ENCODE measurements at places on chromosomes 6 and 20.
A peak's percentile ranks its signal among the peaks of the same experiment; 100 is the strongest.

DNA sequence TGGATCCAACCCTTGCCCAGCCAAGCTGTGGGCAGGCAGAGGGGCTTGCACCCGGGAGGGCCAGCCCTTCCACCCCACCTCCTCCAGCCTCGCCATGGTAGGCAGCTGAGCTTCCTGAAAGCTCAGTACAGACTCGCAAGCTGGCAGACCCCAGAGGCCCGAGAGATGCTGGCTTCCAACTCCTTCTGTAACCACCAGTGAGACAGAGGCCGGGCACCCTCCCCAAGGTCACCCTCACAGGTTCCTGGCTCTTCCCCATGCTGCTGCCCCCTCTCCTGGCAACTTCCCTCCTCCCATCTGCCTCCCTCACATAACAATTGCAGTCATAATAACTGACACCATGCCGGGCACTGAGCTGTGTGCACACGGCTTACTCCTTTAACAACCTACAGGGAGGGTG lies 26.2 kb upstream of the NOL4L start:
- peak; percentile 31 for DNase-seq

GRCh38 chr6:23244300-23244699 lies 674.9 kb downstream of the HDGFL1 start:
- DNase-seq, result no peak

GRCh38 chr6:31352310-31352682 lies 4.7 kb downstream of the HLA-B start:
- no peak for DNase-seq

- DNase-seq, result peak; percentile 64
Observed at GRCh38 chr20:62365814-62366369, 1.2 kb downstream of the LAMA5 start.

- no peak for DNase-seq
Observed at GRCh38 chr6:42128460-42129359, 13.7 kb downstream of the C6orf132 start.

- DNase-seq, result no peak
Observed at GRCh38 chr6:100464903-100465700, at the start of gene SIM1. TSS of gene SIM1 (minus strand) at chr6:100464921. CDS start at chr6:100463468, 1,453 bp downstream.

DNA sequence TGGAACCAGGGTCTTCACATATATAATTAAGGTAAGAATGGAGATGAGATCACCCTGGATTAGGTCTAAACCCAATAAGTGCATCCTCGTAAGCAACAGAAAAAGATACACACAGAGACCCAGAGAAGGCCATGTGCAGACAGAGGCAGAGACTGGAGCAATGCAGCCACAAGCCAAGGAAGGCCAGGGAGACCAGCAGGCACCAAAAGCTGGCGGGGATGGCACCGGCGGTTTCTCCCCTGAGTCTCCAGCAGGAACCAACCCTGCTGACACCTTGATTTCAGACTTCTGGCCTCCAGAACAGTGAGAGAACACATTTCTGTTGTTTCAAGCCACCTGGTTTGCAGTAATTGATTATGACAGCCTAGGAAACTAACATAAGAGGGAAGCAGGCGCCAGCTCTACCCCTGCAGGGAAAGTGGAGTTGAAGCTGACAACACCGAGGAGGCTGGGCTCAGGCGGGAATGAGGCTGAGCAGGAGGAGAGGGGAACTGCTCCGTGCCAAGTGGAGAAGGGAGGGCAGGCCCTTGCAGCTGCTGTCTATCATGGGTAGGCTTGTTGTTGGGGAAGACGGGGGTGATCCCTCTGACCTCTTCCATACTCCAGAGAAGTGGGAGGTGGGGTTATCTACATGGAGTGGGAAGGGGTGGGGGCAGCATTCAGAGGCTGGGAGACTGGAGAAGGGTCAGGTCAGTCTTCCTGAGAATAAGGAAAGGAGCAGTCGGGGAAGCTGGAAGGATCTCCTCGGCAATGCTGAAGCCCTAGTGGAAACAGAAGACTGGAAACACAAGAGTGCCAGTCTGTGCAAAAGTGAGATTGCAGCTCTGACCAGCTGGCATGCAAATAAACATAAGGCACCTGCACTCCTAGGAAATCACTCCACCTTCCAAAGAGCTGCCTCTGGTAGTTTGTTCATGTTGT lies 72.7 kb downstream of the NFATC2 start:
- DNase-seq, result peak; percentile 80

- DNase-seq, result no peak
Observed at GRCh38 chr6:108795122-108795521, 53.1 kb upstream of the ARMC2 start.

GRCh38 chr20:40314278-40314677 lies 374.8 kb downstream of the MAFB start:
- no peak for DNase-seq

GRCh38 chr6:35400901-35401311 lies 51.2 kb upstream of the FANCE start:
- no peak for DNase-seq

DNA sequence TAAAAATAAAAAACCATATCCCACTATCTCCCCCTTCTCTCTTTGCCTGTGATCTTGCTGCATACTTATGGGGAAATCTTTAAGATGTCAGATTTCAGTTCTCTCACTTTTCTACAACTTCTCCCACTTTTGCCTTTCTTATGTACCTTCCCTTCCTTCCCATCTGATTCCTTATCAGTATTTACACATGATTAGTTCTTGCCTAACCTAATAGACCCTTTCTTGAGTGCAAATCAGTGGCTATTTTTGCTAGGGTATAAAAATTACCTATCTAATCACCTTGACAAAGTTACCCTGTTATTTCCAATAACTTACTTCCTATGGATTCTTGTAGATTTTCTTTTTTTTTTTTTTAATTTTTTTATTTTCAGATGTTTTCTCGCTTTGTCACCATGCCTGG lies 75.7 kb downstream of the PTPRA start:
- no peak for DNase-seq

DNA sequence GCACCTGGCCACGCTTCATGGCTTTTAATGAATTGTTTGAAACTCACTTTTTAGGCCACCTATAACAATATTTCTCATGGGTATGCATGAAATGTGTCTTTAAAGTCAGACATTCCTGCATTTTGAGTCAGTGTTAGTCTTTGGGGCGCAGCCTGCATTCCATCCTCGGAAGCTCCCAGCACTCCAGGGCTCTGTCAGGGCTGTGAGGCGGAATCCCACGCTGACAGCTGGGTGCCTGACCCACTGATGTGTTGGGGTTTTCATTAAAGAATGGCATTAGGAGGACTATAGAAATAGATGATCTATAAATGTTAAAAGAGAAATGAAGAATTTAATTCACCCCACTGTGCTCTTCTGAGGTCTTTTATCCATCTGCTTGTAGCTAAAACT lies 16.2 kb upstream of the CLDN20 start:
- DNase-seq, result no peak

DNA sequence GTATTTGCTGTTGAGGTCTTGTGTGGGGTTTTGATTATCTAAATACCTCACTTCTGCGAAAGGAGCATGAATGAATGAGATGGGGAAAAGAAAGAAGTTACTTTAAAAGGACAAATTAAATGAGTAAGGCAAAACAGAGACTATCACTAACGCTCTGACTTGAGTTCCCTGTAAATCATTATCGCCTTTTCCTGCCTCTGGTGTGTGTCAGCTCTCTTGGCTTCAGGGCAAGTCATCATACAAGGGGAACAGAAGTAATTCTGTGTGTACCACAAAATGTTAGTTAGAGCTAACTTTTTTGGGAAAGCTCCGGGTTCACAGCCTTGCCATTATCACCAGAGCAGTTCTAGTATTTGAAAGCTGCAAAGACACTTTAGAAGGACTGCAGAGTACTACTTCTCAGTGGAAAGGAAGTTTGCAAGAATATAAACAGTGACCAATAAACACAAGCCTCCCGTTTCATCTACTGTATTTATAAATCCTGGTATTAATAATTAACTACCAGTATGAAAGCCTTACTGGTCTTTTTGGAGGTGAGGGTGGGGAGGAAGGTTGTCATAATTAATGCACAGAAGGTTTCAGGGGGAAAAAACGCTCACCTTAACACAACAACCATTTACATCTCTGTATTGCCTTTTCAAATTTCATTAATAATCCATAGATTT lies 1.2 kb downstream of the DZANK1 start:
- DNase-seq, result no peak

DNA sequence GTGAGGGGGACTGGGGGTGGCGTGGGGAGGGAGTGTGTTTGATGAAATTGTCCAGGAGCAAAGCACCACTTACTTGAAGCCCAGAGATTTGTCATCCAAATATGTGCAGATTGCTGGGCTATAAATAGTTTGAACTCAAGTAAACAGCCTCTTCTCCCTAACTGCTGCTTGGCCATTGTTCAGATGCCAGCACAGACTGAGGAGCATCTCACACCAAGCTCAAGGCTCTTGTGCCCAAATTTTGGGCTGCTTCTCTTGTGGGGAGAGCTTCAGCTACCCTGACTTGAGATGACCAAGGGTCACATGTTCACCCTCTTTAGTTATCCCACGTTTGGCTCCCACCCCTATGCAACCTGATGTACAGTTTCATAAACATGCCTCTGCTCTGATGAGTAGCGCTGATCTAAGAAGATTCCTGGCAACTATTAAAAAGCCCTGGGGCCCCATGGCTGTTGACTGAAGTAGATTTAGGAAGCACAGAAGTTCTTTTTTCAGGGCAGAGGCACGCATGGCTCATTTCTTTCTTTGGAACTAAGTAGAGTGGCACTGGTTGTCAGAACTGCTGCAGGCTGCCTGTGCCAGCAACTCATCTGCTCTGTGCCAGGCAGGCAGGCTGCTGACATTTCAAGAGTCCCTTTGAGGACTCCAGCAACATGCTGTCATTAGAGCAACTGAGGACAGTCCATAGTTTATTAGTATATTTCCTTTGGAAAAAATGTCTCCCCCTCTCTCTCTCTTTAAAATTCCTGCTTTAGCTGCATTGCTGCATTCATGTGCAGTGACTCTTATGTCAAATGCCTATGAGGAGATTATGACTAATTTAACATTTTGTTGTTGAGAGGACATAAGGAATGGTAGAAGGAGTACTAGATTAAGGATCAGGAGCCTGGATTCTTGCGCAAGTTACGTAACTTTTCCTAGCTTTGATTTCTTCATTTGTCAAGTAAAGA lies 9.6 kb upstream of the PKIG start:
- DNase-seq, result no peak

DNA sequence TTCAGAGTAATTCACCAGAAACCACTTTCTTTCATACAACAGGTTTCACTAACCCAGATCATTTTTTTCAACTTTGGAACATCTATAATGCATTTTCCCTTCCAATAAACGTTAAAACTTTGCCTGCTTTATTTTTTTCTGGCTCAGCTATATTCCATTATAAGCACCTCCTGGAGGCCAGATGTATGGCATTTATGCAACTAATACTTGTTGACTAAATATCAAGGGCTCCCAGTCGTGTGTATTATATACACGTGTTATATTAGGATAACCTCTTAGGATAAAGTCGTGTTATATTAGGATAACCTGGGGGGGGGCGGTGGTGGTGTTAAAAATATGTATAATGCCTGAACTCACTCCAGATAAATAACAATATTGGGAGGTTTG lies 6.7 kb downstream of the OPN5 start:
- DNase-seq, result no peak

DNA sequence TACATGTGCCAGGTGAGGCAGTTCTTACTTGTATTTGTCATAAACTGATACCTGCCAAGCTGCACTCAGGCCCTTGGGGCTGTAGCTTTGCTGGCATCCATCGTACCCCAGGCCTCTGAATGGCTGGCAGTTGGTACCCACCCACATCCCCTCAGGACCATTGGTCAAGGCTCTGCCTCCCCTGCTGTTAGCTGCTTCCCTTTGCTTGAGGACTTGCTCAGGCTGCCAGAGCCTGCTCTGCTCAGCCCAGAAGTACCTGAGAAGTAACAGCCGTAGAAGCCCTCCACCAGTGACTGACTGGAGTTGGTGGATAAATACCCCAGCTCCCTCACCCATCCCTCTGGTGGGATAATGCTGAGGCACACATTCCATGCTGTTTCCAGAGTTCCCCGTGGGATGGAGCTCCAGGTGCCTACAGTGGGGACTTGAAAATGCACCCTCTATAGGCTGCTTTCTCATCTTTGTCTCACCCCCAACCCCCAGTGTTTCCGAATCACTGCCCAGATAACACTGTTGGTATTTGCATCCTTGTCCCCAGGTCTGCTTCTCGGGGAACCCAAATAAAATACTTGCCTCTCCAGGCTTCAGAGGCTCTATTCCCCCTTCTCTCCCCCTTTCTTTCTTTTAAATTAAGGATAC lies 7.3 kb downstream of the EBF4 start:
- DNase-seq, result no peak

DNA sequence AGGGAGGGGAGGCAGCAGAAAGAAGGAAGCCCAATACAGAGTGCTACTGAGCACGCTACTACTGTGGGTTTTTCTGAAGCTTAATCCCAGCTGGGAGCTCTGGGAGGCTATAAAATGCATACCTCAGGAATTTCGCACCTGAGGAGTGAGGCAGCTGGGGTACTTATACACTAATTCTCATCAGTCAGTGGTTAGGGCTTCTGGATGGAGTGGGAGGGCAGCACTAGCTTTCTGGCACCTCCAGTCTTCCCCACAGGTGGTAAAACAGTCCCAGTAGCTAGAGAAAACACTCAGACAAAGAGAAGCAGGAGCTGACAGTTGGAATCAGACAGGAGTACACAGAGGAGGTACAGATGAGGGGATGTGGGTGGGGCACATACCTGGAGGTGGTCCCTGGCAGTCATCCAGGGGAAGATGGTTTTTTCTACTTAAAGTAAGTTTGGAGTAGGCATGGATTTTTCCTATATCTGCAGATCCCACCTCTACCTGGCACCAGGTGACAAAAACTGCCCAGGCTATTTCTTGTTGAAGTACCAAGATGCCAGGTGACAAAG lies 37.8 kb downstream of the CPXM1 start:
- DNase-seq, result no peak

- no peak for DNase-seq
Observed at GRCh38 chr20:9233804-9234203, 164.9 kb downstream of the PLCB4 start.

GRCh38 chr20:51570739-51571459 lies 28.4 kb upstream of the NFATC2 start:
- no peak for DNase-seq

GRCh38 chr20:15702161-15702560 lies 871.1 kb downstream of the KIF16B start:
- DNase-seq, result no peak

- DNase-seq, result no peak
Observed at GRCh38 chr6:21915707-21916260, 322.2 kb downstream of the SOX4 start.

DNA sequence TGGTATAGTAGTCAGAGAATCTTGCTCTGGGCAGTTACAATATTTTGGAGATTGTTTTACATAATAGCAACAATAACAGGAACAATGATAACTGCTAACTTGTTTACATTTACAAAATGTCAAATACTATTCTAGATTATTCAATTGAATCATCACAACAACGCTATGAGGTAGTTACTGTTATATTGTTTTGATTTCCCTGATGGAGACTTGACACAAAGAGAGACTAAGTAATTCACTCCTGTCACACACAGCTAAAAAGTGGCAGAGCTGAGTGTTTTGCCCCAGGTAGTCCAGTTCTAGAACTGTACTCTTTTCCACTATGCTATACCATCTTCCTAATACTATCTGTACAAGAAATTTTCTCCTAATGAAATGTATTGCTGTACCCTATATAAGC lies 356.1 kb downstream of the LAMA2 start:
- DNase-seq, result no peak

GRCh38 chr20:48716086-48716485 lies 111.7 kb downstream of the PREX1 start:
- no peak for DNase-seq

Measured in NCI-H510A treated with DMSO at 0.1 percent for 48 hours (cell line).